ENCODE measurements at places on chromosomes 2 and 18.

- DNase-seq = peak; percentile 48
Observed at GRCh38 chr18:56458770-56459712, 179.4 kb downstream of the TXNL1 start.

DNA sequence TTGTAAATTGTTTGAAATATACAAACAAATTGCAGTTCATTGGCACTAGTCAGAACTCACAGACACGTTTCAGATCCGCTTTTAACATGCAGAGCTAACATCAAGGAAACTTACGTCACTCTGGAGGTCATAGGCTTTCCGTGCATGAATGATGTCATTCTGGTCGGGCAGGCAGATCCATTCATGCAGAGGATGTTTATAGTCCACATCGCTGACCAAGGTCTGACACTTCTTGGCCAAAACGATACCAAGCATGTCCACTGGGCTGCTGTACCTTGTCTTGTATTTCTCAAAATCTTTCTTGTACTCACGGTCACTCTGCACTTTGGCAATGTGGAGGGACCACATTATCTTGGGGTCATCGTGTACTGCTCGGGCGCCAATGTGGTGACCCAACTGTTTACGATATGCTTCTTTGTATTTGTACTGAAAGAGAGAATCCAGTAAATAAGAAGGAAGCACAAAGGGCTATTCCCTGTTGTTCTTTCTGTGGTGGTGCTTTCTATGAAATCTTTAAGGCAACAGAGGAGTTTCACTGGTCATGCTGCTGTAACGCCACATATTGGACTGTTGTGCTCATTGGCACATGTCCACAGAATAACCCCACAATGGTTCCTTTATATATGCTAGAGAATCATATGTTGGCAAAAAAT, 114.8 kb downstream of the NEB start:
- DNase-seq = peak; percentile 35

- no peak for DNase-seq
Observed at GRCh38 chr2:187900021-187900420, 345.8 kb upstream of the TFPI start.

- DNase-seq = peak; percentile 58
Observed at GRCh38 chr18:40152859-40153258, 1802.2 kb upstream of the PIK3C3 start.

- DNase-seq = peak; percentile 54
Observed at GRCh38 chr2:203077451-203077850, 62.8 kb downstream of the NBEAL1 start.

GRCh38 chr18:21194871-21195771, 46.9 kb upstream of the GREB1L start:
- peak; percentile 68 for DNase-seq

DNA sequence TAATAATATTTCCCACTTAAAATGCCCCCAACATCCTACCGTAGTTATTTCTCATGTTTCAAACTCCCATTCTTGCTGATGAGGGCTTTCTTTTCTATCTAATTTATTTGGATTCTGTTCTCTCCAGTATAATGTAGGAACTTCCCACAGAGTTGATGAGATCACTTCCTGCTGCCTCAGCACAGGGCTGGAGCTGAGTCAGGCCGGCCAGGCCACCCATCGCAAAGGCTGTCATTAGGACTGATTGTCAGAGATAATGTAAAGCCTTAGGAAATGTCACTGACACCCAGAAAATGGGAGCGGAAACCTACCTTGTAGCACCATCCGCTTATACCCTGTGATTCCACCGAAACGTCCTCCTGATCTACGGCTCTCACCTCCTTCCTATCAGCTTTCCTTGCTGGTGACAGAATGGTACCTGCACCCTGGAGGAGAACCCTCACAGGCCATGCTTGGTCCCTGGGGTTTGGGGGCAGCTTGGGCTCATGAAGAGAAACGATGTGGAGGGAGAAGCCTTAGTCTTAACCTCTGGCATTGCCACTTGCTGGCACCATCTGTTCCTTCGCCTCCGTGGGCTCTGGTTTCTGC, 672.8 kb upstream of the ID2 start:
- peak; percentile 18 for DNase-seq

GRCh38 chr2:47072018-47072691, 83.0 kb downstream of the STPG4 start:
- DNase-seq = peak; percentile 99

DNA sequence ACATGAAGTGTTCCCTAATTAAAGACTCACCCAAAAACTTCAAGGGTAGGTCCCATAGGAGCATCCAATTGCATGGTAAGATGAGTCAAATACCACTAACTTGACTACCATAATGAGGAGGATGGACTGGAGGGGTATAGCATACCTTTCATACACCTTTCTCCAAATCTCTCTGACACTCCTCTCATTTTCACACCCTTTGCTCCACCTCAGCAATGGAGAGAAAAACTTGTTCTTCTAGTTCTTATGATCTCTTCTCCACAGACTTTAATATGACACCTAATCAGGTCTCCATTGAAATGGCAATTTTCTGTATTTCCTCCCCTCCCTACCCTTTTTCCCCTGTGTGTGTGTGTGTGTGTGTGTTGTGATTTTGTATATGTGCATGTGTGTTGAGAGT, 41.1 kb upstream of the MAP2 start:
- DNase-seq = no peak

- no peak for DNase-seq
Observed at GRCh38 chr2:1632510-1632909, 111.8 kb downstream of the PXDN start.

- DNase-seq = no peak
Observed at GRCh38 chr18:32770666-32771168, 2.1 kb downstream of the KLHL14 start.

- DNase-seq = no peak
Observed at GRCh38 chr2:237629188-237629534, 1.8 kb downstream of the LRRFIP1 start.

- DNase-seq = no peak
Observed at GRCh38 chr18:76484749-76485387, 10.2 kb downstream of the ZNF516 start.

DNA sequence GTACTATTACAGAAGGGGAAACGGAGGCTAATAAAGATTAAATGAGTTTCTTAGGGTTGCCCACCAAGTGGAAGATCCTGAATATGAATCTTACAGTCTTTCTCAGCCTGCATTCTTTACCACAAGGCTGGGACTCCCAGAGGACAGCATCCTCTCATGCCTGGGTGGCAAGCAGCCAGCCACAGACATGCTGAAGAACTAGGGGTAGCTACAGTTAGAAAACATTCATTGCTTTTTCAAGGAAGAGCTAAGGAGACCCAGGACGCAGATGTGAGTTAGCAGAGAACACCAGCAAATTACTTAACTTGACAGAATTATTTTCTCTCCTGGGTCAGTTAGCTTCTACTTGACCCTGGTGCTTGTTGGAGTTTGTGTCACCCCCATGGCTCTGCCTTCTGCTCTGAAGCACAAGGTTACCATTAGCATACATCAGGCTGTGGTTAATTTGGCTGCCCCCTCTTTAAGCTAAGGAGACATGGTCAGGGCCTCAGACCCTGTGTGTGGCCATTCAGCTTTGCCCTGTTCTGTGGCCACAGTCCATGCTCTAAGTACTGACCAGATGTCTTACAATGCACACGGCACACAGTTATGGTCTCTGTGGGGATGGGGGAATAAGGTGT, 132.3 kb upstream of the TNP1 start:
- no peak for DNase-seq

- DNase-seq = no peak
Observed at GRCh38 chr18:23584019-23584983, 2.0 kb downstream of the NPC1 start.

DNA sequence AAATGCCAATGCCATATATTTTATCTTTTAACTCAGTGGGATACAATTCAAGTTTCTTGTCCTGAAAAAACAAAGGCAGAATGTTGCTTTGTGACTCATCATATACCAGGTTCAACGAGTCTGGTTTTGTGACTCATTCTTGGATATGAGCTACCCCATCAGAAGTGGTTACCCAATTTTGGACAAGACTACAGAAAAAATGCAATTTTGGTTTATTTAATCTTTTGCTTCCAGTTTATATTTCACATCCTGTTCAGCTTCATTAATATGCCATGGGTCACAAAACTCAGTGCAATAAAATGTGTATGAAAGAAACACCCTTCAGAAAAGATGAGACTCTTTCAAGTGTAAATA, 25.0 kb downstream of the FN1 start:
- DNase-seq = peak; percentile 95

- no peak for DNase-seq
Observed at GRCh38 chr18:74929110-74929509, 279.8 kb downstream of the PTGR3 start.

DNA sequence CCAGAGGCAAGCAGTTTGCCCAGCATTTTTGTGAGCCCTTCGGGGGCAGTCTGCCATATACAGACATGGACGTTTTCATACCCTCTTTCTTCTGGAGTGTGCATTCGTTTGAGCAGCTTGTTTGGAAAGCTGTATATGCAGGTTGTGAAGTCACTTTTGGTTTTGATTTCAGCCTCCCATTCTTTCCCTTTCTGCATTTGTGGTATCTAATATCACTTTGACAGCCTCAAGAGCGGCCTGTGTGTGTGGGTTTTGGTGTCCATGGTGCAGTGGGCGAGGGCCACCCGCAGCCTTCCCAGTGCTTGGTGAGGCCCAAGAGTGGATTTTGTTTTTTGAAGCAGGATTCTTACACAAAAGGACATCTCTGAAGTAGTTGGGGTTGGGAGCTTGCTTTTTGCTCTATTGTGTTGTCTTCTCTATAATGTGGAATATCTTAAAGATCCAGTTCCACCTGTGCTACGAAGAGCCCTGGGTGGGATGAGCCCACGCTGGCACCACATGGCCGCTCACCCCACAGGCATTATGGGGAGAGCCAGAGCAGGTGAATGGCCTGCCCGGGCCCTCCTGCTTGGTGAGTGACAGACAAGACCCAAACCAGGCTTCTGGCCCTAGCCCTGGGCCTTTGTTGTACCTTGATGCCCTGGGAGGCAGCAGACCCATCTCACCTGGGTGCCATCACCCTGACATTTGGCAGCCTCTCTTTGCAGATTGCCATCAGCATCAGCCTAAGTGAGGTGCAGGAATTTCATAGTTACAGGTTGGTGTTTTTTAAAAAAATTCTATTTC, 29.5 kb downstream of the INPP4A start:
- no peak for DNase-seq

GRCh38 chr2:54373855-54374254, 82.3 kb upstream of the SPTBN1 start:
- no peak for DNase-seq

GRCh38 chr2:26477126-26477910, 606 bp downstream of the OTOF start:
- no peak for DNase-seq

DNA sequence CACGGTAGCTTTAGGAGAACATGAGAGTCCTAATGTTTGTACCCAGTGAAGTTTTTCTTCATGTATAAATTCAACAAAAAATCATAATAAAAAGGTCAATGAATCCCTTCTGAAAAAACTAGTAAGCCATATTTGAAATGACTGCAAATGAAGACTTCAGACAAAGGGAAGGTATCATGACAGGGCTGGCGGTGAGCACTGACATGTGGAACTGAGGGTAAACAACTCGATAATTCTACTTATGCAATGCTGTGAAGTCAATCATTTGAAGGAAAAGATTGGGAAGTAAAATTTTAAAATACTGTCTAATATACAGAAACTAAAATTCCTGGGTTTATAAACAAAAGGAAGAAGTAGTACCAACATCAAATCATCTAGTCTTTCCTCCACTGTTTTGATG, 190.2 kb upstream of the COPS8 start:
- no peak for DNase-seq

DNA sequence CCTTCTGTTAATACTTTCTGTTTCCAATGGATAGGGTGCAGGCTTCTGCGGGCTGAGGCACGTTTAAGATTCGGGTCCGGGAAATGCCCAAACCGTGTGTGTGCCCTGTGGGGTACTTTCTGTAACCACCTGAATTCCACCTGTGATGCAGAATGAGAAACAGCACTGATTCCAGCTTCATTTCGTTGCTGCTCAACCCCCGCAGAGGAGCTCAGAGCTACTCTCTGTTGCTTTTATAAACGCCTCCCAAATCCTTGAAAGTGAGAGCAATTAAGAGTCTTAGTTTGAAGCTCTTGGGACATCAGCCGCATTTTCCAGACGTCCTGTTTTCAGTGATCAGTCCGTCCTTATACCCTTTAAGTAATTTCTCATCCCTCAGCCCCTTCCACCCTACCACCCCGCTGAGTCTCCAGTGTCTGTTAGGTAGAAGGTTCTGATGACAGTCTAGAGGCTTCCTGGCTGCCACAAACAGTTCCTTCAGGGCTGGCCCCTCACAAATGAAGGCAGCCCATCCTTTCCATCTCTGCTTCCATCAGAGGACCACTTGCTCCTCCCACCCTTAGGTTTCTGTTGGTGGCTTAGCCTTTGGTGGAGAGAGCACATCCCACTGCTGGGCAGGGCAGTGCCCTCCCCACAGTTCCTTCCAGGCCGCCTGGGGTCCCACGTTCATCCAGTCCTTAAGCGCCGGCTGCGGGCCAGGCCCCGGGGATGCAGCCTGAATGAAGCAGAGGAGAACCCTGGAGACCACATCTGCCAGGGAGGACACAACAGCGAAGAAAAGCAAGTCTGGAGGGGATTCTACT, 230.1 kb downstream of the SEPTIN10 start:
- no peak for DNase-seq

GRCh38 chr2:49940626-49941025, 786.3 kb upstream of the FSHR start:
- no peak for DNase-seq

- no peak for DNase-seq
Observed at GRCh38 chr18:48105317-48105716, 174.9 kb upstream of the SMAD2 start.

DNA sequence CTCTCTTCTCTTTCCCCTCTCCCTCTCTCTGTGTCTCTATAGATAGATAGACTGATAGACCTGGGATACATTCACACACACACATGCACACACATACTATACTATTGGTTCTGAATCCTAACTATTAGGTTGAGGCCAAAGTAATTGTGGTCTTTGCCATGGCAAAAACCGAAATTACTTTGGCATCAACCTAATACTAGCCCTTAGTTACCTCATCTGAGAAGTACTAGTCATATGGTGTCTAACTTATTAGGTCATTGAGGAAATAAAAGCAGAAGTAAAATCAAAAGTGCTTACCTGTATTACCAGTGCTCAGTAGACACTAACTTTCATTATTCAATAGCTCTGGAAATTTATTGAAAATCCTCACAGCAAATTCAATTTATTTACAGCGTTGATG, 451.5 kb downstream of the EPHA4 start:
- DNase-seq = no peak

GRCh38 chr18:26133652-26134051, at the start of gene PSMA8:
TSS of gene PSMA8 (plus strand) at chr18:26133869. CDS start at chr18:26133966, 97 bp downstream.
- no peak for DNase-seq
